Stimulated activated CD8-positive, alpha-beta memory T cell treated with anti-CD3 and anti-CD28 coated beads, Interleukin-2, amount 100 ng/mL, for 48 hours (primary cell): ENCODE measurements at places on chromosomes 2 and 18.

- DNase-seq = peak; percentile 54
Observed at GRCh38 chr2:170816504-170817092, at the start of gene GAD1. GAD1 (plus strand) TSS chr2:170816887; CDS start chr2:170818592, 1,705 bp downstream.

- DNase-seq = no peak
Observed at GRCh38 chr2:200455958-200456421, 53.9 kb downstream of the KCTD18 start.

- no peak for DNase-seq
Observed at GRCh38 chr2:71787476-71788185, 334.3 kb downstream of the DYSF start.

- no peak for DNase-seq
Observed at GRCh38 chr2:120842456-120843439, 107.1 kb downstream of the GLI2 start.

DNA sequence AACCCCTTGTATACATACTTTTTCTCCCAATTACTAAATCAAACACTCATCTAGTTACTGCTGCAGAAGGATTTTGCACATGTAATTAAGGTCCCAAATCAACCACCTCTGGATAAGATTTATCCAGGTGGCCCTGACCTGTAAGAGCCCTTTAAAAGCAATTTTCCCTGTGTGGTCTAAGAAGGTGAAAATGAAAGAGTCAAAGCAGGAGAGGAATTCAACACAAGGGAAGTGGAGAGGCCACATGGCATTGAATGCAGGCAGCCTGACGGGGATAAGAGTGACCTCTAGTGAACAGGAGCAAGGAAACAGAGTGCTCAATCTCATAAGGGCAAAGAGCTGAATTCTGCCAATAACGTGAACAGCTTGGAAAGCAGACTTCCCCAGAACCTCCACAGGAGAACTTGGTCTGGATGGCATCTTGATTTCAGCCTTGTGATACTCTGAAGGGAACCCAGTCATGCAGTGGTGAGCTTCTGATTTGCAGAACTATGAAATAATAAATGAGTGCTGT lies 27.2 kb downstream of the PPP3R1 start:
- no peak for DNase-seq

DNA sequence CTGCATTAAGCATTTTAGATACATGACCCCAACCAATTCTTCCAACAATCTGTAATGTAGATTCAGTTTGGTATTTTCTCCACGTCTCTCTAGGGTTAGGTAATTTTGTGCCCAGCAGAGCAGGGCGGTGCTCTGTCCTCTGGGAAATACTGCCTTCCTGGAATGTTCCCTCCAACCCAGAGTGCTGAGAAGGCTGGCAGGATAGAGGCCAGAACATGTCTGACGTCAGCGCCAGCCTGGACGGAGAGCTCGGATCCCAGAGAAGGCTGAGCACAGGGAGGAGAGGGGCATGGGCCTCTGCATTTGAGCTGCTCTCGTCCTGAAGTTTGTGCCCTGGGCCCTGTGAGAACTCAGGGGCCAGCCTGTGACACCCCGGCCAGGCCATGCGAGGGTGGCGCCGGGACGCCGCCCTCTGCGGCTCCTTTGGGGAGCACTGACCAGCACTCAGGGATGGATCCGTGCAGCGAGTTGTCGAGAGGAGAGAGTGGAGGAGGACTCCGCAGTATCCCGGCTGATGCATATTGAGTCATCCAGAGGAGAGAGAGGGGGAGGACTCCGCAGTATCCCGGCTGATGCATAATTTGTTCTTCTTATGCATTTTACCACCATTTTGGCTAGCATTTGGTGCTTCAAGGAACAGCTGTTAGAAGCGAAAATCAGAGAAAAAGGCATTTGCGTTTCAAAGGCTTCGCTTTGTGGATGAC lies 80.0 kb upstream of the PXDN start:
- no peak for DNase-seq

GRCh38 chr2:240539906-240540305 lies 17.9 kb downstream of the ANKMY1 start:
- DNase-seq = no peak
